ENCODE measurements at places on chromosomes 1 and 21. TPM values are rescaled to one million over a fixed set of nuclear protein-coding genes. Genes with fewer than 3 reads are reported as not detected.

GRCh38 chr1:23590058-23590783 is 30.9 kb upstream of the ID3 start:
- H3K36me3 ChIP-seq, result no peaks in the 10 kb centered on the region
- H3K27ac ChIP-seq, result no peak overlapping the region
- H3K4me1 ChIP-seq, result peaks cover 32% of the 10 kb centered on the region
- H3K27me3 ChIP-seq, result no peaks in the 10 kb centered on the region
- H3K4me3 ChIP-seq, result no peak overlapping the region

- no peaks in the 10 kb centered on the region for H3K36me3 ChIP-seq
- H3K27ac ChIP-seq, result no peak overlapping the region
- H3K4me1 ChIP-seq, result peaks cover 6% of the 10 kb centered on the region
- H3K27me3 ChIP-seq, result no peaks in the 10 kb centered on the region
- no peak for DNase-seq
- no peak overlapping the region for H3K4me3 ChIP-seq
Observed at GRCh38 chr1:94642617-94643321, 101.2 kb upstream of the F3 start.

GRCh38 chr1:185490924-185491323 is 173.9 kb upstream of the IVNS1ABP start:
- no peaks in the 10 kb centered on the region for H3K27me3 ChIP-seq
- no peak overlapping the region for H3K4me3 ChIP-seq
- no peak overlapping the region for H3K27ac ChIP-seq
- DNase-seq, result no peak
- H3K4me1 ChIP-seq, result peaks cover 18% of the 10 kb centered on the region
- no peaks in the 10 kb centered on the region for H3K36me3 ChIP-seq

DNA sequence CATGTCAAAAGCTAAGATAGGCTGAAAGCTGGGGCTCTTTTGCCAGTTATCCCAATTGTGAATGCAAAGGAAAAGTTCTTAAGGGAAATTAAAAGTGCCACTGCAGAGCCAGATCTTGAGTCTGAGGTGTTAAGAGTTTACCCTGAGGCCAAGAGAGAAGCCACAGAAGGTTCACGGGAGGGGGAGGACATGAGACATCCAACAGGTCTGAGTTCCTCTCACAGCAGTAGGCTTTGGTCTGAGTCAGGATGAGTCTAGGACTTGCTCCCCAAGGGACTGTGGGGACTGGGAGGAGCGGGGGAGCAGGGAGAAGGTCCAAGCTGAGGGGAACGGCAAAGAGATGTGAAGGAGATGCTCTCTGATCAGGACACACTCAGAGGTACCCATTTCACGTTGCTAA is 411.2 kb upstream of the CAMK1G start:
- no peaks in the 10 kb centered on the region for H3K36me3 ChIP-seq
- H3K4me1 ChIP-seq, result peaks cover 15% of the 10 kb centered on the region
- no peak for DNase-seq
- no peak overlapping the region for H3K4me3 ChIP-seq

TSPAN2 gene
- total RNA-seq, result 2.6 TPM

GRCh38 chr21:45747802-45748445 is 104.4 kb downstream of the PCBP3 start:
- H3K27me3 ChIP-seq, result no peaks in the 10 kb centered on the region
- no peak for DNase-seq
- no peak overlapping the region for H3K27ac ChIP-seq

DNA sequence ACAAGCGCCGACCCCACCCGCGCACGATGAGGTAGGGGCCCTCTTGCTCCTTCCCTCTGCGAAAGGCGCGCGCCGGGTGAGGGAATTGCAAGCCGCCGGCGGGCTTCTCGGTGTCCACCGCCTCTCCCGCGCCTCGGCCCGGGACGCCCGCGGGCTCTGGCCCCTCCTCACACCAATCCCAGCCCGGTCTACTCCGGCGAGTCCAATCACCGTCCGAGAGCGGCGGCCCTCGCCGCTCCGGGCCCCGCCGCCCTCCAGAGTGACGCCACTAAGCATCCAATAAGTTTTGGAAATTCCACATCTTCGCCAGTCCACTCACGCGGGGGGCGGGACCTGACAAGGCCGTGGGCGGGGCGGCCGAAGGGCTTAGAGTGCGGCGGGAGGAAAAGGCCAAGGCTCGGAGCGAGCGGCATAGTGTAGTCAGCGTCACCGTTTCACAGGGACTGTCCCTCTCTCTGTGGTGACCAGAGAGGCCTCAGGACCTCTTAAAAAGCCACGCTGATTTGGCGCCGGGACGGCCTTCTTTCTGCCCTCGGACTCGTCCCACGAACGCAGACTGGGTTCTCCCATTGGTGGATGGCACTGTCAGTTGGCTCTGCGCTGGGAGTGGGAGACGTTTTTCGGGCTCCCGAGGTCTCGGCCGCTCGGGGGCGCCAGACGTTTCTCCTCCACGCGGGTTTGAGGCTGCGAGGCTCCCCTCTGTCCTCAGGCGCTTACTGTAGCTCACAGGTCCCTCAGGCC is at the start of gene TRIM45:
TRIM45 (minus strand) TSS at position 161 of the 741 bp plus-strand sequence. CDS start 548 bp downstream, outside the sequence.
- H3K4me3 ChIP-seq, result peak within 1 kb of the TSS; percentile 35
- peak; percentile 96 for DNase-seq
- peak within 1 kb of the TSS; percentile 91 for H3K27ac ChIP-seq
- no peaks in the 10 kb centered on the region for H3K36me3 ChIP-seq
- H3K4me1 ChIP-seq, result peaks cover 30% of the 10 kb centered on the region

- H3K27ac ChIP-seq, result no peak overlapping the region
- no peaks in the 10 kb centered on the region for H3K36me3 ChIP-seq
- no peak overlapping the region for H3K4me3 ChIP-seq
- H3K4me1 ChIP-seq, result no peaks in the 10 kb centered on the region
- DNase-seq, result no peak
Observed at GRCh38 chr1:203158960-203159665, 16.5 kb downstream of the MYBPH start.

LCE1E gene
- not detected for total RNA-seq

DNA sequence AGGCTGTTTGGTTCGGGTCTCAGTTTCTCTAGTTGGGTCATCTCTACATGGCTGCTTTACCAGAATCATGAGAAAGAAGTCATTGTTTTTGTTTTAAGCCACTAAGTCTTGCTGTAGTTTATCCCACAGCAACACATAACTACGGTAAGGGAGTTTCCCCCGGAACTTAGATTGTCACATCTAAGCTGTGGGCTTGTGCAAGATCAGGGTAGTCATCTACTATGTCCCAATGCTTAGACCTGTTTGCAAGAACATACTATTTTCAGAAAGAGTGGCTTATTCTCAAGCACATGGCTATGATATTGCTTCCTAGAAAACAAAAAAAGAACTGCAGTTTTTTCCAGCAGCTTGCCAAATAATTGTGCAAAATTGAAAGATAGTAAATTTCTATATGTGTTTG is 18.0 kb upstream of the OLIG2 start:
- H3K4me3 ChIP-seq, result no peak overlapping the region
- H3K4me1 ChIP-seq, result no peaks in the 10 kb centered on the region

NGF gene
- total RNA-seq, result not detected

SRSF10 gene
- total RNA-seq, result 61.5 TPM

DNA sequence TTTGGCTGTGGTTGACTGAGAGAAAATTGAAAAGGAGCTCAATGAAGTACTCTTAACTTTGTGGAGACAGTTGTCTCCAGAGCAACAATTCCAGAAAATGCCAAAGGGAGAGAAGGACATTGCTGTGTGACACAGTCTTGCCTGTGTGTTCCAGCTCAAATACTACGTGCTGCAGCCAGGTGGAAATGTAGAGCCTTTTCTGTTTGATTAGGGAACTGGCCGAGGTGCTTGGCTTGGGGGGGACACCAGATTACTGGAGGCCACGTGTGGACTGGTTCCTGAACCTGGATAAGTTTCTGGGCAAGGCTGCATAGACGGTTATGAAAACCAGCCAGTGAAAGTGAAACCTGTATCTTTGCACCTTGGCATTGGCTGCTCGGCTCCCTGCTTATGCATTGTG is 217.9 kb downstream of the CTH start:
- no peaks in the 10 kb centered on the region for H3K36me3 ChIP-seq
- no peak overlapping the region for H3K4me3 ChIP-seq
- no peaks in the 10 kb centered on the region for H3K4me1 ChIP-seq
- H3K27me3 ChIP-seq, result no peaks in the 10 kb centered on the region
- DNase-seq, result peak; percentile 7
- H3K27ac ChIP-seq, result no peak overlapping the region

DNA sequence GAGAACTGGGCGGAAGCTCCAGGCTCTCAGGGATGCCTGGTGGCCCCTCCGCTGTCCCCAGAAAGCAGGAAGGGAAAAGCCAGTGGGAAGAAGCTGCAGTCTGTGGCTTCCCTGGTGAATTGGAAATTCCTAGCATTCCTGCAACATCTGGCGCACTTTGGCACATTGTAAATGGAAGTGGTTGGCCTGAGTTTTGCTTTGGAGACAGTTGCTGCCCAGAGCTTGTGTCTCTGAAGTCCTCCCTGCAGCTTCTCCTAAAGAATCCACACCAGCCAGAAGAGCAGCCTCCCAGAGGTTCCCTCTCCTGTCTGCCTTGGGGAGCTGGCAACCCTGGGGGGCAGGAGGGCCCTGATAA is 48.2 kb downstream of the ARHGEF10L start:
- H3K4me3 ChIP-seq, result no peak overlapping the region
- no peaks in the 10 kb centered on the region for H3K27me3 ChIP-seq
- H3K36me3 ChIP-seq, result no peaks in the 10 kb centered on the region

DNA sequence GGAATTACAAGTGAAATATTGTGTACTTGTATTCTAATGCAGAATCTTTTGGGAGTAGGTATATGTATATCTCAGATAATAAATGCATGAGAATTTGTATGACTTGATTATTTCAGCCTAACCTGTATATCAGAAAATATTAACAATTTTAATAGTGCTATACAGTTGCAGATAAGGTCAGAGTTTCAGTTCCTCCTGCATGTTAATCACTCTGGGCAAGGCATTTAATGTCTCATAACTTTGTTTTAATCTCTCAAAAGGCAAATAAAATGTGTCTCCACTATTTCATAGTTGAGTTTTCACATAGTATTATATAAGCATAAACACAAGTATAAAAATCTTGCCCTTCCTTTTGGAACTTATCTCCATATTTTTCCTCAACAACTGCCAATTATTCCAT is 352.5 kb downstream of the KCNT2 start:
- no peaks in the 10 kb centered on the region for H3K36me3 ChIP-seq
- no peaks in the 10 kb centered on the region for H3K27me3 ChIP-seq
- DNase-seq, result no peak
- H3K4me1 ChIP-seq, result no peaks in the 10 kb centered on the region
- no peak overlapping the region for H3K4me3 ChIP-seq
